ENCODE measurements at places on chromosomes 12 and 14.

DNA sequence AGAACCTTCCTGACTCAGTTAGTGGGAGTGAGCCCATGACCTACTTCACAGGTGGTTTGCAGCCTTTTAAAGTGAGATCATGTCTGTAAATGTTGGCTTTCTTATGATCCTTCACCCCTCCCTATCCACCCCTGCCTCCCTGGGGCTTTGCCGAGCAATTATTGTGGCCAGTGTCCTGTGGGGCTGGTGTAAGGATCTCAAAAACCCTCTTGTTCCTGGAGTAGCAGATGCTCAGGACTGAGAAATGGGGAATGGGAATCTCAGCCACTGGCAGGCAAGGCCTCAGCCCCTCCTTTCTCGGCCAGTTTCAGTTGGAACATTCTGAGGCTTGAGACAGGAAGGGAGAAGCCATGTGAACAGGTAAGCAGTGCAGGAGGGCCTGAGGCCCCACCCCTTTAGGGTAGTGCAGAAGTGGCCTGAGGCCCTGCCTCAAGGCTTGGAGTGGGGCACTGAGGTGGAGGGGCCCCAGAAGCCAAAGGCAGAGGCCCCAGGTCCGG is 53.8 kb downstream of the PLEKHG3 start:
- no peak for DNase-seq

DNA sequence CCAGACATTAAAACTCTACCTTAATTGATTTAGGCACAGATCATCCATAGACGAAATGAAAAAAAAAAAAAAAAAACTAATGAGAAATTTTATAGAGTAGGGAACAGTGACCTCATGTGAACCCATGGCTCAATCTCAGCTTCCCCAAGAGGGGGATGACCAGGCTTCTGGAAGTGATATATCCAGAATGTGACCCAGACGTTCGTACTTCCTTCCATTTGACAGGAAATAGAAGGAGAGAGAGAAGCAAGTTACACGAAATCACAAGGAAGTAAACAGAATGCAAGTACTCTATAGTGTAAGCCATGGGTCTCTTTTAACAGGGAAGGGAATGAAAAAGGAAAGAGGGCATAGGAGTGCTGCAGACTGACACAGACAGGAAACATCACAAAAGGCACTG is 10.1 kb downstream of the FOXN3 start:
- DNase-seq = no peak

DNA sequence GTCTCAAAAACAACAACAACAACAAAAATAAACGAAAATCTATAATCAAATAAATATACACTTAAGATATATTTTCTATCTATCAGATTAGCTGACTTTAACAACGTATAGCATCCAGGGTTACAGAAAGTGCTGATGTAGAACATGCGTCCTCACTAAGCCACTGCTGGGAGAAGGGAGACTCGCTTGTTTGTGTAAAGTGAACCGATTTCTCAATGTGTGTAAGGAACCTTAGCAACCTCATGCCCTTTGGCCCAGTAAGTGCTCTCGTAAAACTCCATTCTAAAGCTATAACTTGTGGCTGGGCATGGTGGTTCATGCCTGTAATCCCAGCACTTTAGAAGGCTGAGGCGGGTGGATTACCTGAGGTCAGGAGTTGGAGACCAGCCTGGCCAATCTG is 23.8 kb downstream of the NFKBIA start:
- DNase-seq = no peak

- DNase-seq = no peak
These were observed at the start of gene KRT5 for GRCh38 chr12:52519826-52520662. Gene KRT5 (minus strand): TSS chr12:52520394. CDS start chr12:52520296, 98 bp downstream.

Measured in Karpas-422 (cell line).